ENCODE measurements at places on chromosomes 5 and 9.

- DNase-seq: no peak
These were observed 1.1 kb upstream of the ADAMTSL1 start for GRCh38 chr9:18472841-18473251.

GRCh38 chr5:147809830-147810666, 21.4 kb downstream of the SPINK1 start:
- DNase-seq: no peak

- no peak for DNase-seq
These were observed 82.2 kb downstream of the IPO11 start for GRCh38 chr5:62494772-62495171.

GRCh38 chr5:7396713-7397454, 946 bp downstream of the ADCY2 start:
- DNase-seq: no peak

GRCh38 chr5:98333921-98334320, 439.5 kb upstream of the RGMB start:
- no peak for DNase-seq

GRCh38 chr5:81778642-81779041, 27.7 kb upstream of the SSBP2 start:
- no peak for DNase-seq

- no peak for DNase-seq
These were observed 69.0 kb upstream of the FST start for GRCh38 chr5:53411388-53411787.

DNA sequence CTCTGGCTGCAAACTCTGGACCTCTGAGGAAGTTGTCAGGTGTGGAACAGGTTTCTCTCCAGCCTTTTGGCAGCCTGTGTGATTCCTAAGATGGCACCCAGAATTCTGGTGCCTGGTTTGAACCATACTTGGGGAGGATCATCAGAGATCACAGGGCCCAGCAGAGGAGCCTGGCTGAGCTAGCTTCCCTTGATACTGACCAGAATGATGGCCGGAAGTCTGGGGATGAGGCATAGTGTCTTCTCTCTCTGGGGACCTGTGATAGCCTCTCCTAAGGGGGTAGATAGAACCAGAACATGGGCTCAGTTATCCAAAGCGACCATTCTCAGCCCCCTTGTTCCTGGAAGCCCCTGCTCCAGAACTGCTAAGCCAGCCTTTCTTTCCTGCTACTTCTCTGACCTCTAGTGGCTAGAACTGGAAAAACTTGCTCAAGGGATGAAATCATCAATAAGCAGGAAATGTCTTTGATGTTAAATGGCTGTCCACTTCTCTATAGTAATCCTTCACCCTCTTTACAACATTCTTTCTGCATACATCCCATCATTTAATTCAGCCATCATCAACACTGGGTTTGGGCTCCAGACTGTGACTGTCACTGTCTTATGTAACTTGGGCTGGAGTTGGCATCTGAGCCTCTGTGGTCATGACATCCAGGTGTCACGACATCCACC, 55.1 kb downstream of the C9orf152 start:
- peak; percentile 52 for DNase-seq

DNA sequence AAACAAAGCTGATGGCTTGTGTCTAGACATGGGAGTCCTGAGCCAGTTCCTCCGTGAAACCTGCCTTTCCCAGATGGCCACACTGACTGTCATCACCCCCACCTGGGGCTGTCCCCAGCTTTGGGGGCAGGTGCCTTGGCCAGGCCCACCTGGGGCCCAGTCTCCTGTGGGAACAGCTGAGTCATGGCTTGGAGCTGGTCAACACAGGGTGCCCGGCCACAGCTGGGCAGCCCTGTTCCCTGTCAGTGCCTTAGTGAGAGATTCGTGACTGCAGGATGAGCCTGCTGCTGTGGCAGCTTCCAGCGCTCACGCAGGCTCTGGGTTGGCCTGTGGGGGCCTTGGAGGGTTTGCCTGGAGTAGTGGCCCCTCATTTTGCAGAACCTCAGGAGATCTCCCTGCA, 56.5 kb downstream of the COL5A1 start:
- no peak for DNase-seq

- no peak for DNase-seq
These were observed 374.7 kb upstream of the GRIN3A start for GRCh38 chr9:102113191-102113590.

GRCh38 chr9:127730262-127730661, 4.8 kb downstream of the TOR2A start:
- DNase-seq: no peak

GRCh38 chr5:69485471-69485870, 7.1 kb upstream of the OCLN start:
- no peak for DNase-seq

DNA sequence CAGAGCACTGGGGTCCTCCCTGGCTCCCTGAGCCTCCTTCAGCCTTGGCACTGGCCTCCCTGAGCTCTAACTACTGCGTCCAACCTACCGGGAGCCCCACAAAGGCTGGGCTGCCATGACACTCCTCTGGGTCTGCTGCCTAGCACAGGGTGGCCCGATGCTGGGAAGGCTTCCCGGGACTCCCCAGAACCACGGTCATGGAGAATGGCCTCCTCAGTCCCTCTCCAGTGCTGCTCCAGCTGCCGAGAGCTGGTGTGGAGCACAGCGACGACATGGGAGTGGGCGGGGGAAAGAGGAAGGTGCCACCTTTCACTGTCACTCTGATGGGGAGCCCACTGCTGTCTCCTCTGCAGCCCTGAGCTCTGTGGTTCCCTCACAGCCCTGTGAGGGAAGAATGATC, 61.5 kb upstream of the RNF130 start:
- no peak for DNase-seq

DNA sequence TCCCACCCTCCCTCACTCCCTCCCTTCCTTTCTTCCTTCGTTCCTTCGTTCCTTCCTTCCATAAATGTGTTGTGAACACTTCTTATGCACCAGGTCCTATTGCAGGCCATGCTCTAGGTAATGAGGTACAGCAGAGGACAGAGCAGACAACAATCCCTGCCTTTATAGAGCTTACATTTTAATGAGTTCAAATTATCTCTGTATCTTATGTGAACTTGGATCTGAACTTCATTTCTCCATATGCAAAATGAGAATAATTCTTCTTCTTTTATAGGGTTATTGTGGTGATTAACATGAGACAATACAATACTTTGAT, 37.2 kb downstream of the SLC27A6 start:
- DNase-seq: no peak

GRCh38 chr9:22382331-22382730, 64.3 kb upstream of the DMRTA1 start:
- no peak for DNase-seq

DNA sequence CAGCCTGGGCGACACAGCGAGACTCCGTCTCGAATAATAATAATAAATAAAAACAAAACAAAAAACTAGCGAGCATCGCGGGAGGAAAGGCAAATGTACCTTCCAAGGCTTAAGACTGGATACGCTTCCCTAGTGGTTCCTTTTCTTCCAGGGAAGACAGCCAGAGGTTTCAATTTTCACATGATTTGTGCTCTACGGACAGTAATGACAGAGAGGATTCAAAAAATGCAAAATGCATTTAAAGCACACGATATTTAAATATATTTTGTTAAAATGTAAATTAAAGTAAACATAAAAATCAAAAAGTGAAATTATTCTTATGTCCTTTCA, 4.3 kb upstream of the TRIM41 start:
- no peak for DNase-seq

DNA sequence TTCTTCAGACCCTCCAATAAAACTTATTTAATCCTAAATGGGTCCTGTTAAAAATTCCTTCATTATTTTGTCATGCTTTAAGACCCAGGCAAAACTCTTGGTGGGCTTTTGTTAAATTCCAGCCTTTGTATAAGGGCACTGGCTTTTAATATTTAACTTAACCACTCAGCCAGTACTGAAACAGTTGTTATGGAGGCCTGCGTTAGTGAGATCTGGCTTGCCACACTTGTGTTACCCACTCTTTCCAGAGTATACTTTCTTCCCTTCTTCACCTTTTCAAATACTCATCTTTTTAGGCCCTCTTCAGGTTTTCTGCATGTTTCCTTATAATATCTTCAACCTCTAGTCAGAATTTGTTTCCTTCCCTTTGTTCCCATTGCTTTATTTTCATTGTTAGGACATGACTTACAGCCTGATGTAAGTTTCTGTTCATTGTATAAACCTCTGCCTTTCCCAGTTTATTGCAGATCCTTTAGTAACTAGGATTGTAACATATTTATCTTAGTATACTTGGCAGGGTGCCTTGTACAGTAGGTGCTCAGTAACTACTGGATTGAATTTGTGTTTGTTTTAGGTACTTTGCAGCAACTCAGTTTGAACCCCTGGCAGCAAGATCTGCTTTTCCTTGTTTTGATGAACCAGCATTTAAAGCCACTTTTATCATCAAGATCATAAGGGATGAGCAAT, 48.8 kb downstream of the LNPEP start:
- DNase-seq: no peak

DNA sequence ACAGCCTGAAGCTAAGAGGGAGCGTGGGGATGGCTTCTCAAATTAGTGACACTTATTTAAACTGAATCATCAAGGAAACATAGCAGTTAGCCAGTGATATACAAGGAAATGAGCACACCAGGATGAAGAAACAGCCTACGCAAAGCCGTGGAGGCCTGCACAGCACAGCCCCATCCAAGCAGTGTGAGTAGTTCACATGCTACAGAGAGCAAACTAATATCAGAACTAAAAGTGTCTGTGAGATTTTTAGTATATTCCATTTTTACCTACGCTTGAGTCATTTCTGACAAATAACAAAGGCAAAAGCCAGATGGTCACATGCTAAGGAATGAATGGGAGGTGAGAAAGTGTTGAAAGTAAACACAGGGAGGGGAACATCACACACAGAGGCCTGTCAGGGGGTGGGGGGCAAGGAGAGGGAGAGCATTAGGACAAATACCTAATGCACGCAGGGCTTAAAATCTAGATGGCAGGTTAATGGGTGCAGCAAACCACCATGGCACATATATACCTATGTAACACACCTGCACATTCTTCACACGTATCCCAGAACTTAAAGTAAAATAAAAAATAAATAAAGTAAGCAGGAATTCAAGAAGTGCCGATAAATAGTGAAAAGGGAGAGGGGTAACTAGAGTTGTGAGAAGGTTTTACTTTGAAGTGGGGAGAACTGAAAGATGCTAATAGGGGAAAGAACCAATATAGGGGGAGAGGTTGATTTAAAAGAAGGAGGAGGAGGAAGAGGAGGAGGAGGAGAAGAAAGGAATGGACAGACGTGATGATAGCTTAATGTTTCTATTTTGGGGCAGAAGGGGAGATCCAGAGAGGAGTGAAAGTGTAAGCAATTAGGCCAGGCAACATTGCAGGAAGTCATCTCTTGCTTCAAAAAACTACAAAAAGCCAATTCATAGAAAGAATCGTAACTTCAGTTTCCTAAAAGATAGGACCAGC, 100.9 kb upstream of the PTGER4 start:
- DNase-seq: peak; percentile 18

DNA sequence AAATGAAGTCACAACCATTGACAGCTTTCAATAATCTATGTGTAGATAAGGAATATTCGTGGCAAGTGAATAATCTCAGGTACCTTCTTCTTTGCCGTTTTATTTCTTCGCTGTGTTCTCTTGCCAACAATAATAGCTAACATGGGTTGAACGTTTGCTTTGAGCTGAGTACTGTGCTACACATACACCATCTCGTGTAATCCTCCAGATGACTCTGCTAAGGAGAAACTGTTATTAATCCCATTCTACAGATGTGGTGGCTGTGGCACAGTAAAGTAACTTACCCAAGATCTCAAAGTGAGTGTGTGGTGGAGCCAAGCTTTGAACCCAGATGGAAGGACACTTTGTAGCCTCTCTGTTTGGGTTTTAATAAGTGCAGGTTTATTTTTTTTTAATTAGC, 179.7 kb downstream of the C9orf152 start:
- DNase-seq: no peak

DNA sequence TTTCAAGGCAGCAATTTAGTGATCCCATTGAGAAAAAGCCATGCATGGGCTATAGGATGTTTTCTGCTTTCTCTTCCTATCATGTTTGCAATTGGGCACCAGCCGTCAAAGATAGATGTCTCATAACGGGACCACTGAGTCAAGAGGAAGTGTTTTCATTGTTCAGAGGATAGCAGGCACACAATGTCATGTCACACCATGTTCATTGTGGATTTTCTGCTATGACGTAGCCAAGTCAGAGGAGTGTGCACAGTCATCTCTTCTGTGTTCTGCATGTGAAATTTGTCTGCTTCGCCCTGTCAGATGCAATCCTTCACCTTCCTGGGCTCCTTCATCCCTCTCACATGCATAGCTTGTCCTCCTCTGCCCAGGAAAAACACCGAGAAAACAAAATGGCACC, 106.0 kb downstream of the CD180 start:
- DNase-seq: no peak

DNA sequence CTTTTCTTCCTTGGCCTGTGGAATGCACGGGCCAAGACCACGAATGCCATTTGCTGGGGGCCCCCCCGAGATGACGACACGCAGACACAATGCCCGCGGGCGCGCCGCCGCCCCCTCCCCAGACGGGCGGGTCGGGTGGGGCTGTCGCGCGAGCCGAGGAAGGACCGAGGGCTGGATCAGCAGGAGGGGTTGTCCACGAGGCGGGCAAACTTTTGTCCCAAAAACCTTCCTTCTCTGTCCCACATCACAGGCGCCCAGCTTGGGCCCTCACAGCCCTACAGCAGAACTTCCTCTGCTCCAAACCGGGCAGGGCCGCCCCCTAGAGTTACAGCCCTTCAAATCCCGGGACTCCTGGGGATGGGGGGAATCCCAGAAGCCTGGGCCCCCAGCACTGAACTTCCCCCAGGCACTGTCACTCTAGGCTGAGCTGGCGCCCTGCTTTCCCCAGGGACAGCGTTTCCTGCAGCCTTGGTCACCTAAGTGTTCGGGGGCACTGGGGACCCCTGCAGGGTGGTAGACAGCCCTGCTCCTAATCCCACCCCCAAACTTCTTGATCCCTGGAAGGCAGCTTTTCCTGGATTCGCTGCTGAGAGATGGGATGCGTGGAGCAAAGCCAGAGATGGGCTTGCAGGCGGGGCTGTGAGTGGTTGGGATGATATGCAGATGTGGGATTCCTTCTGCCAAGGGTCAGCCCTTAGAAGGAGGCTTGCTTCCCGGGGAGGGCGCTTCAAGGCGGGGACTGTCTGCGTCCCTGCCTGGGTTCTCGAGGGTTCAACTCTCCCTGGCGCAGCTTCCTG, 980 bp downstream of the COL5A1 start:
- DNase-seq: no peak

DNA sequence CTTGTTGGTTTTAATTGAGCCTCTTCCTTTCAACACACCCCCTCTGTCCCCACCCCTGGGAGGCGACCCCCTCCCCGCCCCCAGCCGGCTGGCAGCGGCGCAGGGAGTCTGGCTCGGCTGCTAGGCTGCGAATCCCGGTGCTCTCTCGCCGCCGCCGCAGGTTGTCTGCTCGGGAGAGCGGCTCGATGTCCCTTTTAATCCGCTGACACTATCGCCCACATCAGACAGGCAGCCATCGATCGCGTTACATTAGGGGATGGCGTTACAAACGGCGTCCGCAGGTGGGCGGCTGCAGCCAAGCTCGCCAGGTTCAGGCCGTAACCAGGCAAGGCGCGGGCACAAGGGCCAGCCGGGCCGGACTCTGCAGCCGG, 1.3 kb downstream of the NR2F1-AS1 start:
- DNase-seq: no peak

- DNase-seq: no peak
These were observed 58.0 kb upstream of the ANKRD55 start for GRCh38 chr5:56291079-56291643.

- DNase-seq: peak; percentile 11
These were observed 297.0 kb upstream of the ACTBL2 start for GRCh38 chr5:57779383-57780223.

GRCh38 chr5:156096259-156096658, 230.7 kb upstream of the SGCD start:
- DNase-seq: no peak

- no peak for DNase-seq
These were observed 324.3 kb upstream of the RFX3 start for GRCh38 chr9:3850098-3850497.

Measured in CD4-positive, alpha-beta T cell treated with Interleukin-15 for 4 hours (primary cell).